ENCODE measurements at places on chromosomes 4 and X.

DNA sequence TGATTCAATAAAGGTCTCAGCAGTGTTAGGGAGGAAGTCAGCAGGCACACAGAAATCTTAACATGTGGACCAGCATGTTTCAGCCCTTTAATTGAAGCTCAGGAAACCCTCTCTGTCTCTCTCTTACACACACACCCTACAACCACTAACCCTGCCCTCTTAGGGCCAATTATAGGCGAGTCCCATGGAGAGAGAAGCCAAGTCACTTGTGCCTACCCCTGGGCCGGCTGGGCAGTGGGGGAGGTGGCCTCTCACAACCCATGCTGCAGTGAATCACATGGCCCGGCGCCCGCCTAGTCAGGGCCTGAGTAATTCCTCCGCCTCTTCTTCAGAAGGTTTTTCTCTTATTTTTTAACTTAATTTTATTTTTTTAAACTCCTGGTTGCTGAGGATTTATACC, 3.7 kb downstream of the FGD1 start:
- no peak for DNase-seq

GRCh38 chr4:122968227-122968812, 45.9 kb upstream of the NUDT6 start:
- no peak for DNase-seq

DNA sequence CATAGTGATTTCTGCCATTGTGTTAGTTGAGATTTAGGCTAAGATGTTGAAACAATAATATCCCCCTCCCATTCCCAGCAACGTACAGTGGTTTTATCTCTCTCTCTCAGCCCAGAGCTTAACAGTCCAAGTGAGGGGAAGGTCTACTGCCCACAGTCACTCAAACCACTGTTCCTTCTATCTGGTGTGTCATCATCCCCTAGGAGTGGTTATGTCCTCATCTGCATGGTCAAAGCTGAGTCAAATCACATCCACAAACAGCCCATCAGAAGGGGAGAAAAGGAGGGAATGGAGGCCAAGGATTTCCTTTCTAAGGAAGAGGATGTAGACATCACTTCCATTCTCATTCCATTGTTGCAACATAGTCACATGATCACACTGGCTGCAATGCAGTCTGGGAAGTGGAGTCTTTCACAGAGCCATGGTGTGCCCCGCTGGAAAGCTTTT, 42.8 kb upstream of the CHRNA9 start:
- DNase-seq = no peak

DNA sequence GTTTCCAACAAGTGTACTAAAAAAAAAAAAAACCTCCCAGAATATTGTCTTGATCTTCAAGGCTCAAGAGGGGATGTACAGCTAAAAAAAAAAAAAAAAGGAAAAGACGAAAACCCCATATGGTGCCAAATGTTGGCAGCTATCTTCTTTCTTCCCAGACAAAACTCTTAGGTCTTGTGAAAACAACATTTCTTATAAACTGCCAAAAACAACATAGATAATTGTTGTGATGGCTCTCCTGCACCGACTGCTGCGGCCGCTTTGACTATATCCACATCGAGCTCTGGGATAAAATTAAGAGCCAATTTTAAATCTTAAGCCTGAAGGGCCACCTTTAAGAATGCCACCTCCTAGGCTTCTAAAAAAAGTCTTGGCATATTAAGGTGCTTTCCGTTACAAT, 23.5 kb downstream of the PDGFC start:
- DNase-seq = no peak

GRCh38 chr4:84531689-84532088, 32.6 kb upstream of the NKX6-1 start:
- DNase-seq = no peak

Data from amygdala (tissue), 56 donors.